Cerebellar nuclear complex (tissue), 1 donor: ENCODE measurements at places on chromosomes 16 and 17.
A peak's percentile ranks its signal among the peaks of the same experiment; 100 is the strongest.

- no peak for DNase-seq
Observed at GRCh38 chr16:3022208-3022683, 1.5 kb downstream of the HCFC1R1 start.

GRCh38 chr17:5854871-5855554 is 215.2 kb upstream of the WSCD1 start:
- DNase-seq = no peak

DNA sequence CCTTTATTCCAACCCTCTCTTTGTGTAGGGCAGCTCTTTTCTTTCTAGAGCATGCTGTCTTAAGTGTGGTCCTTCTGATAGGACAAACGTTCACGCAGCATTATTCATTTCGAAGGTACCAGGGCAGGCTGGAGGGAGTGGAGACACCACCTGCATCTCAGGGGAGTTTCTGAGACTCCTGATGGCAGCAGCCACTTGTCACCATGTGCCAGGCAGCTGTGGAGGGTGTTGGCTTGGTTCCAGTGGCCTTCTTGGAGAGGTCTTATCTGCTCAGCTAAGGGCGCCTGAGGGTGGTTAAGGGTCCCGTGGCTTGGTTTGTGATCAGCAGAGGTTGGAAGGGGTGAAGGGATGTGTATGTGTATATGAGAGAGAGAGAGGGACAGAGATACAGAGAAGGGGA is 257.1 kb upstream of the EEF2KMT start:
- DNase-seq = no peak

DNA sequence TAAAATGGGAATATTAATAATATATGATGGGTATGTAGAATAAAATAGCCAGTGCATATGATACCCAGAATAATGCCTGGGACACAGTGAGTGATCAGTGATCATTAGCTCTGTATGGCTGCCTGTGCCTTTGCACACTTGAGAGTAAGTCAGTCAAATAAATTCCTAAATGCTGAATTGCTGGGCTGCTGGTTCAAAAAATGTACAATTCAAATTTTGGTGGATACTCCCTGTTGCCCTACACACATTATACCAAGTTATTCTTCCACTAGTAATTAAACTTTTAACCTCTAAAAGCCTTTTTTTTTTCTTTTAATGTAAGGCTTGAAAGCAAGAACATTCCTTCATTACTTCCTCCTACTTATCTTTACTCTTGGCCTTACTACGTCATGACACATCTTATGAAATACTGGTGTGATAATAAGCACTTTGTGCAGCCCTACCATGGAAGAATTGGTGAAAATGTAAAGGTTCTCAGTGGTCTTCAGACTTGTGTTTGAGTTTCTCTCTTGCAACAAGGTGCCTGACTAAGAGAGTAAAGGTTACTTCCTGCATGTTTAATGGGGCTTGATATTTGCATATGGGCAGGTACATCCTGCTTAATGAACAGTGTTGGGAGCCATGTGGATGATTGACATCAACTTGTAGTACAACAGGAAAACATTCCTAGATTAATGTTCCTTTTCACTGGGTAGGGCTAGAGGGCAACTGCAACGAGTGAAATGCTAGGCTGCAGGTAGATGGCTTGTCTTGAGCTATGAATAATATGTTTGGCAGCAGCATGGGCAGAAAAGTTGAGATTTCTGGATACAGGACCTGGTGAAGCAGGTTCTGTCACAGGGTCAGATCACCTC is 84.3 kb downstream of the PRKCA start:
- no peak for DNase-seq

- DNase-seq = no peak
Observed at GRCh38 chr17:77099997-77100396, 40.8 kb upstream of the SEC14L1 start.

DNA sequence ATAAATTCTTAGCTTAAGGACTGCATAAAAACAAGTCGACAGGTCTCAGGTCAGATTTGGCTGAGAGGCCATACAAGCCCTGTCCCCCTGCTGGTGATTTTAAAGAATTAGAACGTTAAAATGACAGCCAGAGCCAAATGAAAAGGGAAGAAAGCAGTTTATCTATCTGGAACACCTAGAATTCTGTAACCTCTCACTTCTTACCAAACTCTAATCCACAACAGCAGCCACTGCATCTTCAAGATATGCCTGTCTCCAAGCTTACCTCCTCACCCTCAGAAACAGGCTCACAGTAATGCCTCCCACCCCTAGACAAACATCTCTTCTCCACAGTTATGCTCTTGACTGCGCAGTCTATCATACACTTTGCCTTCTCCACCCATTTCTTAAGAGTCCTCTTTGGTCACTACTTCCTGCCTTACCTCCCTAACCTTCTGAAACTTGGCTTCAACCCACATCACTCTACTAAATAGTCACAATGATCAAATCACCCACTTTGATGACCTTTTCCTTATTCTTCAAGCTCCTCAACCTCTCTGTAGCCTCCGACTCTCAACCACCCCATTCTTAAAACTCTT is 14.2 kb downstream of the ANKFY1 start:
- DNase-seq = no peak

GRCh38 chr17:82333279-82334171 is at the start of gene SECTM1:
Gene SECTM1 (minus strand): TSS chr17:82333766. CDS start chr17:82327240, 6,526 bp downstream.
- no peak for DNase-seq

DNA sequence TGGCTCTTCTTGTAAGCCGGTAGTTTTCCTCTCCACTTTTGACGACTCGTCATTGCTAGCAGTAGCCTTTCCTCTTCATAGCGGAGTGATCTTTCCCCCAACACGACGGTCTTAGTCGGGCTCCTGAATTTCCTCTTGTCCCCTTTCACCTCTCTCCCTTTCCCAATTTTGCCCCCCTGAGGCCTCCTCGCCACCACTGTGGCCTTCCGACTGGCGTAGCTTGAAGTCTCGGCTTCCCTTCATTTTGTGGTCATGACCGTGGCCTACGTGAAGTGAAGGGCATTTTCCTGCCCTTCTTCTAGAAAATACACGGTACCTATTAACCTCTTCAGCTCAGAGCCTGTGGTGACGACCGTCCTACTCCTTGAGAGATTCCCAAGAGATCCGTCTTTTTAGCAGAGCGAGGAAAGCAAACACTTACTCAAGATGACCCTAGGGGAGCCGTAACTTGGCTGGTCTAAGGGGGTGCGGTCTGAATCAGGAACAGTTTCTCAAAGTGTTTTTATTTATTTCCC is 787 bp downstream of the PRKAR1A start:
- DNase-seq = no peak

DNA sequence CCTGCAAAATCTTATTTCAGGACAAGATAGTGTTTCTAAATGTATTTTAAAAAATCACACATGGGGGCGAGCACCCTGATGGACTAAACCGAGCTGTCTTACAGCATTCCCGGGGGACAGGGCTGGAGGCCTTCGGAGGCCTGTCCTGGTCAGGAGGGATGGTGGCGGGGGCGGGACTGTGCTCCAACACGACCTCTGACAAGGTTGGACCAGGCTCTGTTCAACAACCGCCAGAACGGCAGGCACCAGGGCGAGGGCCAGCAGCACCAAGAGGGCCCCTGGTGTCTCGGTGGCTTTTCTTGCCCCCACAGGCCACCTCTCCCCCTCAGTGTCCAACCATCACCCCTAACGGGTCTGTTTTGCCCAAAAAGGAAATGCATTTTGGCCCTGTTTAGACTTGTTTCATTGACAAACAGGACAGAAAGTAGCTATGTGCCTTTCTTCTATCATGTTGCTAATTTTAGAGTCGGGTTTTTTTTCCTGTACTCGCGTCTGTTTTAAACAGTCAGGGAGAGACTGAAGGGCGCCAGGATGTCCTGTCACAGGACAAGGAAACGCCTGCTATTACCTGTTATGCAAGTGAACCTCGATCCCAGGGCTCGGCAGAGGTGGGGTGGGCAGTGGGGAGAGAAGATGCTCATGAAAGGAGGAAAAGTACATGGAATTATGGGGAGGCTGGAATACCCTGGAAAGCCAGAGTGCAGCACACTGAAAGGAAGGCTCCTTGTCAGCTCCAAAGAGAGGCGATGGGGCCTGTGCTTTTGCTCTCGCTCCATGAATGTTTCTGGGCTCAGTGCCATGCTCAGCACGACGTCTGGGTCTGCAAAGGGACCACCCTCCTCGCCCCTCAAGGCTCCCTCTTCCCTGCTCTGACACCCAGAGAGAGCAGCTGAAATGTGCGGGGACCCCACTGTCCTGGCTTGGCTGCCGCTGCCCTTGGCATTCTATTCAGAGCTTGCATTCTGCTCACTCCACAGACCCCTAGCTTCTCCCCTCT is 11.9 kb downstream of the TMEM204 start:
- peak; percentile 19 for DNase-seq

GRCh38 chr17:65294181-65294719 is 157.1 kb downstream of the RGS9 start:
- DNase-seq = no peak

DNA sequence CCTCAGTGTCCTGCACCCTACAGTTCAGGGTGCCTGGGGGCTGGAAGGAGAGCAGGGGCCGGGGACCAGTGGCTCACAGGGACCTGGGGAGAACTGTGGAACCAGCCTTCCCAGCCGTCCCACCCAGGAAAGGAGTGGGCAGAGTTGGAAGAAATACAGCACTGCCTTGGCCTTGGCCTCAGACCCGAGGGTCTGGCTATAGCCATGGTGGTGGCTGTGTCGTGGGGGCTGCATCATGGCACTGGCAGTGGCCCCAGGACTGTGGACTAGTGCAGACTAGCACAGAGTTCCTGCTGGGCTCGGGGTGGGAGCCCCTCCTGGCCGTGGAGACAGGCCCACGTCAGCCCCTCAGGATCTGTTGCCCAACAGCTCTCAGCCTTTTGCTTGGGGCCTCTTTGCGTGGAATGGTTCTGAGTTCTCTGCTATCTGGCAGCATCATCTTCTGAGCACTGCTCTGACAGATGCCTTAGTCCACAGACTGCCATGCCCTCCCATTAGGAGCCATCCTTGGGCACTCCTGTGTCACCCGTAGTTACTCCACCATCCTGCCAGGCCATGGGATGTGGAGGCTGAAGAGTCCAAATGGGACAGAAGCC is 12.6 kb upstream of the DNASE1 start:
- no peak for DNase-seq

DNA sequence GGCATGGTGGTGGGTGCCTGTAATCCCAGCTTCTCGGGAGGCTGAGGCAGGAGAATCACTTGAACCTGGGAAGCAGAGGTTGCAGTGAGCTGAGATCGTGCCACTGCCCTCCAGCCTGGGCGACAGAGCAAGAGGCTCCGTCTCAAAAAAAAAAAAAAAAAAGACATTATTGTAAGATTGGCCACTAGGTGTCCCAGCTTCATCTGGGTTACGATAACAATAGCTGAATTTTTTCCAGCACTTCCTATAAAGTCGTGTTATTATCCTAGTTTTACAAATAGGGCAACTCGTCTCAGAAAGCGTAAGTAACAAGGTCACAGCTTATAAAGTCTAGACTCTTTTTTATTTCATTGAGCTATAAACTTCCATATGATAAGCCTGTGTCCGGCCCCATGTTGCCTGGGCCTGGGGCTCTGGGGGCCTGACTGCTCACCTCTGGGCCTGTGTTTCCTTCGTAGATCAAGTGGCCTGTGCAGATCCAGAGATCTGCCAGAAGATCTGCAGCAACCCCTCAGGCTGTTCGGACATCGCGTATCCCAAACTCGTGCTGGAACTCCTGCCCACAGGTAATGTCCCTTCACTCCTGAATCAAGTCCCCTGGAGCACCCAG is 60.5 kb downstream of the SLC5A11 start:
- DNase-seq = no peak

- DNase-seq = no peak
Observed at GRCh38 chr17:45648642-45649041, 135.5 kb upstream of the CRHR1 start.

DNA sequence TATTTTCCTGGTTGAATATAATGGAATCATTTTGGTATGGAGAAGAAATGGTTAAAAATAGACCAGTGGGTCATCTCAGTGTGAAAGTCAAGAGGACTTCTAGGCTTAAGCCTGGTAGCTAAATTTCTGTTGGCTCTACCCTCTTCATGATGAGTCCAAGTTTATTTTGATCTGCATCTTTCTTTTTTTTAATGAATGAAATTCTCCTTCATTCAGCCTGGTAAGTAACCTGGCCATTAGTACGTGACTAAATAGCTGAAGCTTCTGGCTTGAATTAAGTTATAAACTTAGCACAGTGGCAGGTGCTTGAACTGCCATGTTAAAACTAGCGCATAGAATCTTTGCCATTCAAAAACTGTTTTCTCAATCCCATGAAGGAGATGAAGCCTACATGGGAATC is 28.0 kb downstream of the NF1 start:
- DNase-seq = no peak

GRCh38 chr17:32486111-32486700 is 587 bp upstream of the CDK5R1 start:
- DNase-seq = no peak

DNA sequence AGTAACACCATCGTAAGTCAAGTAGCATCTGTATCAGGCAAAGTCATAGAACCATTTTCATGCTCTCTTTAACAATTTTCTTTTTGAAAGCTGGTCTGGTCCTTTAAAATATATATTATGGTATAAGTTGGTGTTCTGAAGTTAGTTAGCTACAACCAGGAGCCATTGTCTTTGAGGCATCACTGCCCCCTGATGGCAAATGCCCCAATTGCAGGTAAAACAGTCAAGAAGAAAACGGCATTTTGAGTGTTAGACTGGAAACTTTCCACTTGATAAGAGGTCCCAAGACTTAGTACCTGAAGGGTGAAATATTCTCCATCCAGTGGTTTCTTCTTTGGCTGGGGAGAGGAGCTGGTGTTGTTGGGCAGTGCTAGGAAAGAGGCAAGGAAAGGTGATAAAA is 14.1 kb downstream of the TP53 start:
- no peak for DNase-seq

GRCh38 chr17:74325743-74326379 is at the start of gene KIF19:
Gene KIF19 (plus strand): TSS chr17:74326226. CDS start chr17:74326350, 124 bp downstream.
- no peak for DNase-seq

DNA sequence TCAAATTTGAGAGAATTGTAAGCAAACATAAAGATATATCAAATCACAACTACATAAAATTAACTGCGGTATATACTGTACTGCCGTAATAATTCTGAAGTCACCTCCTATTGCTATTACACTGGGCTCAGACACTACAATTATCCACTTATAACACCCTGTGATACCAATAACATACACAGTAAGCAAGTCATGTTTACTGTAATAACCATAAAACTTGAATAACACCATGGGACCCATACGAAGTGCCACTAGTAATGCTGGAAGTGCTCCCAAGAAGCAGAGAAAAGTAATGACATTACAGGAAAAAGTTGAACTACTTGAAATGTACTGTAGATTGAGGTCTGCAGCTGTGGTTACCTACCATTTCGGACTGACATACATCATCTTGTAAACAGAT is 24.0 kb downstream of the CMC2 start:
- DNase-seq = no peak
